ENCODE measurements at places on chromosomes 16 and 17.
A peak's percentile ranks its signal among the peaks of the same experiment; 100 is the strongest.

DNA sequence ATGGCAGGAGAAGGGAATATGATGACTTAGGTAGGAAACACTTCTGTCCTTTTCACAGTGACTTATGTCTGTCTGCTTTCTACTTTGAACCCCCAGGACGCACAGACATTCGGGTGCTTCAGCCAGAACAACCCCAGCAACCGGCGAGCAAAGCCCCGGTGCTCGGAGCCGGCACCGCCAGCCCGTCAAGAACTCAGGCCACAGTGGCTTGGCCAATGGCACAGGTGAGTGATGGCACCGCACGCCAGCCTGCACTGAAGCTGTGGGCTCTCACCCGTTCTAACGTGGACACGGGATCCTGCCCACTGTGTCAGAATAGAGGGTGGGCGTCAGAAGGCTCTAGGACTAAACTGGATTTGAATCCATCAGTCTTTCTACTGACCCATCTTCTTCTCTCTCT is 79.4 kb upstream of the CLEC18A start:
- no peak for DNase-seq

DNA sequence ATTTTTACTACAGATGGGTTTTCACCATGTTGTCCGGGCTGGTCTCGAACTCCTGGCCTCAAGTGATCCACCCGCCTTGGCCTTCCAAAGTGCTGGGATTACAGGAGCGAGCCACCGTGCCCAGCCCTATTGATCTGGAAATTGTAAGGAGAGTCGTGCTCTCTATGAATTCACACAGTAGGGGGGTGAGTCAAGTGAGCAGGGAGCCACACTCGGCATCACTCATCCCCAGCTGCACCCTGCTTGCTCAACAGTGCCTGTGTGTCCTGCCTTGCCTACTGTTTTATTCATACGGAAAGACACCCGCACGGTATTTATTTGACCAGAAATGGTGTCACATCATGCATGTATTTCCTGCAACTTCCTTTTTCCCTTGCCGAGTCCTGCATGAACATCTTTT is 157.2 kb upstream of the FOXF1 start:
- DNase-seq: no peak

GRCh38 chr17:43676471-43676870 is 14.7 kb upstream of the MEOX1 start:
- DNase-seq: peak; percentile 65

GRCh38 chr17:76293106-76293505 is 15.0 kb downstream of the QRICH2 start:
- DNase-seq: no peak

DNA sequence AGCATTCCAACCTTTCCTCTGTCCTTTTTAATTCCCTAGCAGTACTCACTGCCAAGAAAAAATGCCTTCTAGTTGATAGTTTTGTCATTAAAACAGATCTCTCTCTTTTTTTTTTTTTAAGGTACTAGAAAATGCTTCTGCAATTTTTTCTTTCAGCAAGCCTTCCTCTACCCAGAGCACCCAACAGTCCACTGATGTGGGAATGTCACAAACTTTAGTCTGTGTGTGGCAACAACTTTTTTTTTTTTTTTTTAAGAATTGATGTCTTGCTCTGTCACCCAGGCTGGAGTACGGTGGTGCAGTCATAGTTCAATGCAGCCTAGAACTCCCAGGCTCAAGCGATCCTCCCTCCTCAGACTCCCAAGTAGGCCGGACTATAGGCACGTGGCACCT is 34.7 kb downstream of the CDRT15 start:
- DNase-seq: no peak

- no peak for DNase-seq
Measured at GRCh38 chr17:64771980-64772844, 110.1 kb upstream of the SMURF2 start.

DNA sequence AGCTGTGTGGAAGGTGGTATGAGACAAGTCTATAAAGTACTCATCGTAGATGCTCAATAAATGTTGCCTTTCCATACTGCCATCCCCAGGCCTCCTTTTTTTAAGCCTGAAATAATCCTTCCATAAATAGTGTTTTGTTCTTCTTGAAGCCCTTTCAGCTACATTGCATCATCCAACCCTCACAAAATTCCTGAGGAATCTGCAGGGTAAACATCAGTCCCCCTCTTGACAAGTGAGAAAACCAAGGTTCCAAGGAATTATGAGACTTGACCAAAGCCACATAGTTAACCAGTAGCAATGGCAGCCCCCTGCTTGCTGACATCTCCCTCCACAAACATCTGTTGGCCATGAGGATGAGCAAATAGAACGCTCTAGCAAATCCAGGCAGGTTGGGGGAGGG is 89.7 kb upstream of the CCL1 start:
- DNase-seq: no peak

DNA sequence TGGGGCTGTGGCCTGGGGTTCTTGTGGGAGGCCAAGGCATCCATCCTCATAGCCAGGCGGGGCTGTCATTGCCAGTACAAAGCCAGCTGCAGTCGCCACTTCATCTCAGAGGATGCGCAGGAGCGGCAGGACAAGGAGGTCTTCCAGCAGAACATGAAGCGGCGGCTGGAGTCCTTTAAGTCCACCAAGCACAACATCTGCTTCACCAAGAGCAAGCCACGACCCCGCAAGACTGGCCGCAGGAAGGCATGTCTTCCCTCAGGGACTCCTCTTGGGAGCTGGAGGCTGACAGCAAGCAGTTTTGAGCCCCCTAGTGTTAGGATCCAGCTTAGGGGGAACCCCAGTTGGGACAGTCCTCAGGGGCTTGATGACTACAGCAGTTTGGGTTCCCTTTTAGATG is 15.1 kb upstream of the PLEKHG4 start:
- no peak for DNase-seq

- DNase-seq: peak; percentile 43
Measured at GRCh38 chr16:72247821-72248253, 75.9 kb upstream of the PMFBP1 start.

- DNase-seq: peak; percentile 68
Measured at GRCh38 chr17:28717578-28718332, at the start of gene RAB34. Gene RAB34, minus strand, starts transcription at chr17:28717868. Its CDS starts 602 bp downstream, at chr17:28717266.

- DNase-seq: no peak
Measured at GRCh38 chr16:24151482-24151939, 104.6 kb upstream of the CACNG3 start.

DNA sequence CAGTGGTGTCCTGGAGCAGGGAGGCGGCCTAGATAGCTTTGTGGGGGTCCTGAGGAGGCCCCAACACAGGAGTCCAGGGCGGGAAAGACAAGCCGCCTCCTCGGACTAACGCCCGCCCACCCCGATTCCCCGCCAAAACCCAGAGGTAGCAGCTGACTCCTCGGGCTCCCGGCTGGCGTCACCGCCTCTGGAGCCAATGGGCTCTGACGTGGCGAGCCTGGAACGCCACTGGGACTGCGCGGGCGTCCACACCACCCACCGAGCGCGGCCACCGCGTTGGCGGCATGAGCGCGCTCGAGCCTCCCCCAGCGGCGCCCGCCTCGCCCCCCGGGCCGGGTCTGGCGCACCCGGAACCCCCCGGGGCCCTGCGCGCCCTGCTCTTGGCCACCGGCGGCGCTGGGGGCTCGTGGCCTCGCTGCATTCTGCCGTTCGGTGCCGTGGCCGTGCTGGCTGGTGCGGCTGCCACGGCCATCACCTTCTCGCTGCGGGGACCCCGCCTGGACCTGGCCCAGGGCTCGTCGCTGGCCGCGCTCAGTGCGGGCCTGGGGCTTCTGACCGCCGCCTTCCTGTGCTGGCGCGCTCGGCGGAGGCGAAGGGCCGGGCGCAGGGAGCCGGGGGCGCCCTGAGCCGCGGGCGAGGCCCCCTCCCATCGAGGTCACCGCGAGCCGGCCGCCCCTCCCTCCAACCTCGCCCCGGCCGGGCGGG is 3.4 kb upstream of the NTN3 start:
- DNase-seq: peak; percentile 92

- DNase-seq: no peak
Measured at GRCh38 chr16:2713985-2714774, 5.8 kb downstream of the PRSS27 start.

DNA sequence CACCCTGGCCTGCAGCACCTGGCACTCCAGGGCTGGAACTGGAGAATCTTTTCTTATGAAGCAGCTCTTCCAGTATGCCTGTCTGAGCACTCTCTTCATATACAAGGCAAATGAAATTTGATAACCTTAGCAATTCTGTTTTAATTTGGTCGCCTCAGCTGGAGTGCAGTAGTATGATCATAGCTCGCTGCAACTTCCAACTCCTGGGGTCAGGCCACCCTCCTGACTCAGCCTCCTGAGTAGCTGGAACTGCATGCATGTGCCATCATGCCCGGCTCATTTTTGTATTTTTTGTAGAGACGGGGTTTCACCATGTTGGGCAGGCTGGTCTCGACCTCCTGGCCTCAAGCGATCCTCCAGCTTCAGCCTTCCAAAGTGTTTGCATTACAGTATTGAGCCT is 140.8 kb upstream of the CHMP6 start:
- no peak for DNase-seq

DNA sequence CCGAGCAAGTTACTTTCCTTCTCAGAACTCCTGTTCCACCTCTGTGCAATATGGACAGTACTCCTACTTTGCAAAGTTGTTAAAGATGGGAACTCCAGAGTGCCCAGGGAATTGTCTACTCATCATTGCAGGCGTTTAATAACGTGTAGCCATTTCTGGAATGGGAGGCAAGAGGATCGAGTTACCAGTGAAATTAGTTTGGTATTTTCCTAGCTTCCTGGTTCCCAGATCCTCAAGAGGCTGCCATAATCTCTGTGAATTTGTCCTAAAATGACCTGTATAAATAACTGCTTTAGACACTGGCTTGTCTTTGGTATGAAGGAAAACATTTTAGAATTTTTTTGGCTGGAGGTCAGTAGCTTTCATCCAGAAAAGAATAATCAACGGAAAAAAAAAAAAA is 27.7 kb downstream of the WWOX start:
- DNase-seq: peak; percentile 38

- no peak for DNase-seq
Measured at GRCh38 chr16:502179-502943, 25.2 kb upstream of the CAPN15 start.

GRCh38 chr17:34141590-34141989 is 113.5 kb upstream of the CCL2 start:
- no peak for DNase-seq

- DNase-seq: no peak
Measured at GRCh38 chr17:3804503-3804931, 3.5 kb upstream of the ITGAE start.

GRCh38 chr16:29899516-29900101 is at the start of gene SEZ6L2:
Gene SEZ6L2, minus strand, starts transcription at chr16:29899550. Its CDS starts 531 bp downstream, at chr16:29899019.
- DNase-seq: peak; percentile 84

GRCh38 chr17:47621293-47622179 is 28.2 kb upstream of the KPNB1 start:
- DNase-seq: peak; percentile 91

DNA sequence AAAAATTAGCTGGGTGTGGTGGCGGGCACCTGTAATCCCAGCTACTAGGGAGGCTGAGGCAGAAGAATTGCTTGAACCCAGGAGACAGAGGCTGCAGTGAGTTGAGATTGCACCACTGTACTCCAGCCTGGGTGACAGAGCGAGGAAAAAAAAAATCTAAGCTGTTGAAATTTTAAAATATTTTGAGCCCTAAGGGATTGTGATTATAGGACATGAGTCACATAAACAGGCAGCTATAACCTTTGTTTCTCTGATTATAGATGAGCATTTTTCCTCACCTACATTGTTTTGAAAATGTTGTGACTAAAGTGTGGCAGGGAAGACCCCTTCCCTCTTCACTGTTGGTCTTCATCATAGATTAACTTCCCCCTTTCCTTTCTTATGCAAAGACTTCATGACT is 135.5 kb downstream of the MGAT5B start:
- no peak for DNase-seq

- peak; percentile 70 for DNase-seq
Measured at GRCh38 chr16:30032083-30032819, 1.2 kb upstream of the TLCD3B start.

DNA sequence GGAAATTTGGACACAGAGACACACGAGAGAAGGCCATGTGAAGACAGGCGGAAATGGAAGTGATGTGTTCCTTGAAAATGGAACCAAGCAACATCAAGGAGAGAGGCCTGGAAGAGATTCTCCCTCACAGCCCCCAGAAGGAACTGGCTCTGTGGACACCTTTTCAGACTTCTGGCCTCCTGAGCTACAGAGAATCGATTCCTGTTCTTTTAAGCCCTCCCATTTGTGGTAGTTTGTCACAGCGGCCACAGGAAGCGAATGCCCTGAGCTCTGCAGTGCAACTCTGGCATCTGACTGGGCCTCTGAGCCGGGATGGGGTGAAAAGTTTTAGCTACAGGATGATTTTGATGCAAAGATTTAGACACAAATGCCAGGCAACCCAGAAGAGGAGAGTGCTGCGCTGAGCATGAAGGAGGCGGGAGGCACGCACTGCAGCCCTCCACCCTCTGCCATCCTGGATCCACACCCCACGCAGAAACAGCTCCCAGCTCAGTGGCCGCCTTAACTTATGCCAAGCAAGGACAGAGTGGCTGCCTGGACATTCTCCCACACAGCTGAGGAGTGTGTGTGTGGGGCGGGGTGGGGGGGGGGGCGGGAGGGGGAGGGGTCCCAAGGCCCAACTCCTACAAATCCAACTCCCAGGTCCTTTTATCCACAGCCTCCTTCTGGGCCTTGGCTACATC is 2.2 kb downstream of the TIMP2 start:
- DNase-seq: no peak

- no peak for DNase-seq
Measured at GRCh38 chr17:80109066-80109660, 7.8 kb downstream of the GAA start.

GRCh38 chr16:66387817-66388332 is 21.4 kb downstream of the CDH5 start:
- DNase-seq: no peak

GRCh38 chr17:4017377-4017776 is 53.1 kb upstream of the ATP2A3 start:
- DNase-seq: no peak

DNA sequence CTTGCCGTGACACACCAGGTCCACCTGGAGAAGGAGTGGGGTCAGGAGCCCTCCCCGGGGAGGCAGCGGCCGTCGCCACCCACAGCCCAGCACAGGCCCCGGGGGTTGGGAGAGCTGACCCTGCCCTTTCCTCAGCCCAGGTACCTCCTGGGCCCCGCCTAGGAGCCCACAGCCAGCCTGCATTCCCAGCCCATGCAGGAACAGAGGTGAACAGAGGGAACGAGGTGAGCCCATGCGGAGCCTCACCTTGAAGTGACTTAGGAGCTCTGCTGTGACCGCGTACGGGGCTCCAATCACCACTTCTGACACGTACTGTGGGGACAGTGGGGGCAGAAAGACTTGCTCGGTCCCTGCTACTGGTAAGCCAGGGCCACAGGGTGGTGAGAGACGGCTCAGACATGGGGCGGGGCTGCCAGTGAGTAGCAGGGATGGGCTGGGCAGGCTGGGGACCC is 3.4 kb downstream of the NPB start:
- no peak for DNase-seq

- DNase-seq: no peak
Measured at GRCh38 chr16:2054543-2055245, 6.9 kb downstream of the TSC2 start.

Data from AG08395 (cell line).